SW 1271 (cell line): ENCODE measurements at places on chromosomes 6 and 20.

GRCh38 chr6:3875486-3875885 lies 26.3 kb downstream of the FAM50B start:
- DNase-seq = no peak

- no peak for DNase-seq
Observed at GRCh38 chr6:34131326-34132290, 14.3 kb downstream of the GRM4 start.

DNA sequence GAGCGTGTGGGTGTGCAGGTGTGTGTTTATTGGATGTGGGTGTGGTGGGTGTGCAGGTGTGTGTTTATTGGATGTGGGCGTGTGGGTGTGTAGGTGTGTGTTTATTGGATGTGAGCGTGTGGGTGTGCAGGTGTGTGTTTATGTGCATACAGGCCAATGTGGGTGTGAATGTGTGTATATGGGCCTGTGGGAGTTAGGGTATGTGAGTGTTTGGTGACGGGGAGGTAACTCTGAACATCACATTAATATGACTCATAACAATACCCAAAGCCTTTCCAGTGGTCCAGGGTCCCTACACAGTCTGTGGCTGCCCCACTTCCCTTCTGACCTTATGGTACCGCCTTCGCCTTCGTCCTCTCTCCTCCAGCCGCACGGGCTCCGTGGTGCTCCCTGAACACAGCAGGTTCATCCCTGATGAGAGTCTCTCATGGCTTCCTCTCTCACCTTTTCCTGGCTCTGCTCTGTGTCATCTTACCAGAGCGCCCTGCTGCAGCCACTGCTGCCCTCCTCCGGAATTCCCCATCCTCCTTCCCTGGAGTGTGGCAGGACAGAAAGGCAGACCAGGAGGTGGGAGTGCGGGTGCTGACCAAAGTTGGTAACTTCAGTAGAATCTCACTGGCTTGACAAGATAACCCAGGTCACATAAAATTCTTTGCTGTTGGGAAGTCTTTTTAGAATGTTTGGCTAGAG lies 80.0 kb downstream of the SLC2A10 start:
- no peak for DNase-seq

GRCh38 chr20:57476084-57476526 lies 48.8 kb downstream of the CTCFL start:
- no peak for DNase-seq

DNA sequence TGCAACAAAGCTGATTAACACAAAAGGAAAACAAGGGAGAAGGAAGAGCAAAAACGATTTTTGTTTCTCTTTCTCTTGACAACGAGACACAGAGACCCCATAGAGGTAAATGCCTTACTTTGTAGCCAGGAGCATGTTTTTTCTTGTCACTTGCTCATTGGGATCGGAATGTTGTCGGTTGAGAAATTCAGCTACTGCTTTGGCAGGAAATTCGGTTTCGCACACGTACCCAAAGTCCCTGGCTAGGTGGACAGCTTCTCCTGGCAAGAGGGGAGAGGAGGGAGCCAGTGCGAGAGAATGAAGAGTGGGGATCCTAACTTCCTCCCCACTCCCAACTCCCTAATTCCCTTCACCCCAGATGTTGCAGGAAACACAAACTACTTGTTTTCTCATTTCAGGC lies 14.5 kb downstream of the TFAP2A start:
- no peak for DNase-seq

GRCh38 chr6:40440053-40440452 lies 147.1 kb downstream of the LRFN2 start:
- DNase-seq = no peak

GRCh38 chr6:43492673-43493072 lies 15.3 kb downstream of the TJAP1 start:
- DNase-seq = no peak

DNA sequence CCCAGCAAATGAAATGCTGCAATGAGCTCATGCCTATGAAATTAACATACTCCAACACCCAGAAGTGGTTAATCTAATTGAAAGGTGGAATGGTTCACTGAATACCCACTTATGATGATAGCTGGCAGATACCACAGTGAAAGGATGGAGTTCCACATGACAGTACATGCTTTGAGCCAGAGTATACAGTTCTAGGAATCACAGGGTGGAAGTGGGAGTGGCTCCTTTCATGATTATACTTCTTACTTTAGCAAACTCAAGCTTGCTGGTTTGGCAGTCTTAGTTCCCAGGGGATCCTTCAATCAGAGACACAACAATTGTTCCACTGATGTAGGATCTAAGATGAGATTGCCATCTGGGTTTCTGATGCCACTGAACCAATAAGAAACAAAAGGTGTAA lies 21.5 kb downstream of the CD164 start:
- no peak for DNase-seq

DNA sequence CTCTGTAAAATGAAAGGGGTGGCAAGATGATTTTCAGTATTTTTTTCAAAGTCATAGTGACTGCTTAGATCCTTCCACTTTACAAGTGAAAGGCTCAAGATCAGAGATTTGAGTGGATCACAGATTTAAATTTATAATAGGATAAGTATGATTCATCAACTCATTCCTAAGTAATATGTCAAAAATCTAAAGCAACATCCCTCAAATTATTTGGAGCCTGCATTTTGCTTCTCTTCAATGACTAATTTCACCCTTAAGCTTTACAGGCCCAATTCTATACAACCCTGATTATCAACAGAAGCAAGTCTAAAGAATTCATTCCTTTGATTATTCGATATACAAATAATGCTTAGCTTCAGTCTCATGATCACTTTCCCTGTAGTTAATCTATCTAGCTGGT lies 93.9 kb upstream of the HEY2 start:
- no peak for DNase-seq
